ENCODE measurements at places on chromosomes 6 and 20.

DNA sequence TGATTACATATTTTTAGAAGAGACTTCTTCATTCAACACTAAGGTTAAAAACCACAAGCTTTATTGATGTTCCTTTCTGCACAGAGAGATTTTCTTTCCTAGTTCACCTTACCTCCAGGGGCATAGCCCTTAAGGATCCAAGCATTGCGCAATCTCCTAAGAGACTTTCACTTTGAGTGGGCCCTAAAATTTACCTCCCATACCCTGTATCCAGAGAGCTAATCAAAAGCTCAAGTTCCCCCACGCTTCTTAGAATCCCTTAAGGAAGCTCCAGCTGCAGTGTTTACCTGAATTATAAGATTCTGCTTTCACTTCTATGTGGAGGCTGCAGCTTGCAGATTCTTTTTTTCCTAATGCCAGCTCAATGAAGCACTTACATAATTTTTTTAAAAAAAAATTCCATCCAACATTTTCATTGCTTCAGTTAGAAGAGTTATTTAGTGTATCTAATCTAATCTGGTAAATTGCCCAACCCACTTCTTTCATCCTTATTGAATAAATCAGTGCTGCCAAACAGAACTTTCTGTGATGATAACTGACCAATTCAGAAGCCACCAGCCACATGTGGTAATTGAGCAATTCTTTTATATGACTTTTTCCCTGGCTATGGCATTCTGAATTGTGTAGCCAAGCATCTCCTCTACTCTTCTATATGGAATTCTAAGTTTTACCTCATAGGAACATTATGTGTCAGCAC is 24.6 kb upstream of the SPTLC3 start:
- no peak for DNase-seq

DNA sequence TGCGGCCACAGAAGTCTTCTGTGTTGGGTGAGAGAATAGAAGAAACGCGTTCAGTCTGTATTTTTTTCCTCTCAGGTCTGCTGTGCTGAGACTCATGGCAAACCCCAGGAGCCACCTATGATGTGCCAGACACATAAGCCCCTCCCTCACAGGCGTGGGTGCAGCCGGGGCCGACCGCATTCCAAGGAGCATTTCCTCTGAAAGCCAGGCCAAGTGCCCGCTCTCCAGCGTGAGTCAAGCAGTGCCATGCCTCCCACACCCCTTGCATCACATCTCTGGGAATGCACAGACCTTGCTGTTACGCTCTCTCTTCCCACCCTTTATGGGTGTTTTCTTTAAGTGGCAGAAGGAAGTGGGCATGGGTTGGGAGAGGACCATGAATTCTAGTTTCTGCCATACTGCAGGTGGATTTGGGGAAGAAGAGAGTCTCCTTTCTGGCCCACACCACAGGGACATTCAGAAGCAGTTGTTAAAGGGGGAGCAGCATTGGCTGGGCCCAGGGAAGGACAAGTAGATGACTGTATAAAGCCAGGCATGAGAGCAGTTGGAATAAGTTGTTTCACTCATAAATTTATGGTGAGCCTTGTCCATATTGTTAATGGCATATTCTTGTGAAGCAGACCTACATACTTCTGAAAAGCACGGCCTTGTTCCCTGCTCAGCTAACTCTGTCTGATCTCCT is 37.1 kb upstream of the TFAP2A start:
- peak; percentile 53 for DNase-seq

DNA sequence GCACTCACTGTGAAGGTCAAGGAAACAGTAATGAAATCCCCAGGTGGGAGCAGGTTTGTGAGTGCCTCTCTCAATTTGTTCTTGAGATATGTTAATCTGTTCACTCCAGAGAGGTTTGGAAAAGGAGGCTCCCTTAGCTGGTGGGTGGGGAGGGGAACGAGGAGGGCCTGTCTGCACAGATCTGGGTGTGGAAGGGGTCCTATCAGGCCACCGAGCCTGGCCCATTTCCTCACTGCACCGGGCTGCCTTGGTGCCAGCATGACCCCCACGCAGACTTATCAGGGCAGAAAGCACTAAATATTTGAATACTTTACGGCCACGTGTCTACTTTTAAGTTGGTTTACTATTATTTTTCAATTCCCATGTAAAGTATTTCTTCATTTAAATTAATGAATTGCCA is 8.3 kb downstream of the AGPAT4 start:
- no peak for DNase-seq

DNA sequence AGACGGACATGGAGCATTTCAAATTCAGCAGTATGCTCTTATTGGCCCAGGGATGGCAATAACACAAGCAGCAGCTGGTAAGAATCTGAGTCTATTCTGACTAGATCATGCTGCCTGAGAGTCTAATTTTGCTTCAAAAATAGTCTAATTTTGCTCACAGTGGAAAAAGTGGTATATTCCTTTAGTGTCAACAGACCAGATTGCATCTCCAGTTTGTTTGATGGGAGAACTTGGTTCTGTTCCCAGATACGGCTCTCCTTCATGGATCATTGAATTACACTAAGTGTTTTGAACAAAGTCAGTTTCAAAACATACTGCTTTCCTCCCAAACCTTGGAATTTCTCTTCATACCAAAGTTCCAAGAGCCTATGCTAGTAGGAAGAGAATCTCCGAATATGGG is 586.1 kb downstream of the RNF144B start:
- DNase-seq: no peak

GRCh38 chr20:43831481-43832065 is 83.1 kb upstream of the TOX2 start:
- DNase-seq: no peak

DNA sequence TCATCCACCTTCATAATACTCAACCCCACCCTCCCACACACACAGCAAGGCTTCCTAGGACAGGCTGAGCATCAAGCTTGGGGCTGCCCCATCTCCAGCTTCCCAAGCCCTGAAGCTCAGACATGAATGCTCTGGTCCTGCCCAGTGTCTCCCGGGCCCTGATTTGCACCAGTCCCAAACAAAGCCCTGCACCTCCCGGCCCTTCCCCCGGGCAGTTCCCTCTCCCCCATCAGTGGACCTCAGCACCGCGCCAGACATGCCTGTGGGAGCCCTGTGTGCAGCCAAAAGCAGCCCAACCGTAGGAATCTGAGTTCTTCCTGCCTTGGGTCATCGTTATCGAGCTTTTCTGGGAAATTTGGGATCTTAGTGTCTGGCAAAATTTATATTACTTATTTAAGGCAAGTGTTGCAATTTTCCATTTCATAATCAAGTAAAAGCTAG is 63.5 kb downstream of the THBS2 start:
- DNase-seq: peak; percentile 97

DNA sequence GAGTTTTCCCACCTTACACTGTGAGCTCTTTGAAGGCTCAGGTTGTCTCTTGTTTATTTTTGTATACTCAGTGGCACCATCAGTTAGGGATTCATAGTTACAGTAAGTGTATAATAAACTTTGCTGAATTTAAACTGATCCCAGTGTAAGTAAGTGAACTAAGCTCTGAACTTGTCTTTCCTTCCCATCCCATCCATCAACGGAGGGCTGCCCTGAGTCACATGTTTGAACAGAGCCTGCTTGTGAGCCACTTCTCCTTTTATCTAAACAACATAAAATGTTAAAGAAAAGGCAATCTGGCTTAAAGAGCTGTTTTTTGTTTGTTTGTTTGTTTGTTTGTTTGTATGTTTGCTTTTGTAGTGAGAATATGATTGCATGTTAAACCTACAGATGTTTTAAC is 185.7 kb upstream of the MARCKS start:
- no peak for DNase-seq

DNA sequence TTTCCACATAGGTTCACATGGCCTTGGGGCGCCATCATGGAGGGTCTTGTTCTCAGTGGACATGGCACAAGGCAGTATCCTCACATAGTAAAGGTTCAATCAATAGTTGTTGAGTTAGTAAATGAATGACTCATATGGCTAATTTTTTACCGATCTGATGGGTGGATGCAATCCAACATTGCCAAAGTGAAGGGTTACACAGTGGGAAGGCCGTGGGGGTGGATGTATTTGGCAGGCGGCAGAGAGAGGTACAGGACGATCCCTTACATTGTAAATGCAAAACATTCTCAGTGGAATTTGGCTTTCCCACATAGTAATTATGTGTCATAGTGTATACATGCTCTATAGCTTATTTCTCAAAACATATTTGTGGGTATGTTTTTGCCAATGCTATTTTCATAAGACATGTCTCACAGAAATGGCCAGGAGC is 21.0 kb upstream of the PDE7B start:
- no peak for DNase-seq

GRCh38 chr20:45823949-45824835 is 2.9 kb downstream of the TNNC2 start:
- DNase-seq: no peak

DNA sequence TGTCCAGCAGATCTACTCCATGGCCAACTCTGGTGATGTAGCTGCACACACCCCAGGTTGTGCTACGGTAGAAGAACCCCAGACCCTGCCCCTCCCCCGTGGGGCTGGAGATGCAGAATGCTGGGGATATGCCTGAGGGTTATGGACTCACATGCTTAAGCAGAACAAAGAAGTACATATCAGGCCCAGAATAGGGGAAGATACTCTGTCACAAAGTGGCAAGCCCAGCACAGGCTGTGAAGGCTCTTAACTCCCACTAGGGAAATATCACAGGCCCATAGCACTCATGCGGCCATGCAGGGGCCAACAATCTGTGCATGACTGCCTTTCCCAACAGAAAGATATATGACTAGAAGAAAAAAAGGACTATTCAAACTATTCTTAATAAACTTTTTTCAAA is 234.9 kb downstream of the KCNQ5 start:
- DNase-seq: no peak

DNA sequence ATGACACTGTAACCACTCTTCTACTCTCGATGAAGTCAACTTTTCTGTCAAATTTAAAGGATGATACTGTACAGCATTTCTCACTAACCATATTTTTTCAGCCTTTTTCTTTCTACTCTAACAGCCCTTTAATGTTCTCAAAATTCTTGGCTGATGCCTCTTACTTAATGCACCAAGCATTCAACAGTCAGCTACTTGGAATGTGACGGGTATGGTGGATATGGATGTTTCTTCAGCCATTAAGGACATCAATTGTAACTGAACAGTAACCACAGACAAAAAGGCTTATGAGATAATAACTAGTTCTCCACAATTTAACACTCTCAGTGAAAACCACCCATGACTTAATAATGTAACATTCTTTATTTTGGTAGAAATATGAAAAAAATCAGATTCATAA is 467.2 kb upstream of the ZNF337 start:
- DNase-seq: peak; percentile 86

GRCh38 chr6:155404937-155405336 is 50.7 kb downstream of the NOX3 start:
- DNase-seq: no peak

GRCh38 chr6:148203281-148203925 is 139.2 kb upstream of the SASH1 start:
- no peak for DNase-seq

GRCh38 chr6:3277251-3277650 is 18.5 kb downstream of the PSMG4 start:
- no peak for DNase-seq

GRCh38 chr20:910132-910869 is 5.8 kb downstream of the ANGPT4 start:
- peak; percentile 12 for DNase-seq

- no peak for DNase-seq
Measured at GRCh38 chr6:119314885-119315272, 34.7 kb downstream of the MAN1A1 start.

DNA sequence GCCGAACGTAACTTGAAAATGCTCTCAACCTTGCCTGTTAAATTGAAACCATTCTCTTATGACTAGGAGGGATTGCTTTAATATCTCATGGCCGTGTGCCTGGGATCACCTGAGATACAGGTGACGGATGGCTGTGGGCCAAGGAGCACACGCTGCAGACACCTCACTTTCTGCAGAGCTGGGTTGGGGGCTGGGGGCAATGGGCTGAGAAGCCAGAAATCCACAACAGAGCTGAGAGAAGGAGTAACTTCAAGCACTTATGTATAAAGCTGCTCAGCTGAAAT is 170.9 kb downstream of the DTNBP1 start:
- no peak for DNase-seq

- no peak for DNase-seq
Measured at GRCh38 chr20:63123331-63123741, 92.6 kb downstream of the YTHDF1 start.

DNA sequence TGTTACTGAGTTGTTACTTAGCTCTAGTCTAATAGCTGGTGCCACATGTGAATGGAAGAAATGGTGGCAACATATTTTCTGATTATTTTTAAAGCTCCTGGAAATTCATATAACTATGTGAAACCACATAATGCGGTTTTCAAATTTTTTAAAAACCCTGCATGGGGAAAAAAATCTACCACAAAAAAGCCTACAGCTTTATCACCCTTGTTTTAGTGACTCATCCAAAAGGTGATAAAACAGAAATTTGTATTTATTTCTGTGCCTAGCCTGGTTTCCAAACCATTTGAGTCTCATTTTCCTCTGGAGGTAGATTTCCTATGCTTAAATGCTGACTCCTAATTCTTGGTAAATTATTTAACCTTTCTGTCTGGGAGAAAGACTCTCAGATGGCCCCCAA is 5.4 kb upstream of the FBXO30 start:
- no peak for DNase-seq

GRCh38 chr20:46512943-46513844 is at the start of gene ZNF334:
ZNF334 (minus strand) TSS chr20:46513559; CDS start chr20:46512102, 1,457 bp downstream.
- no peak for DNase-seq

DNA sequence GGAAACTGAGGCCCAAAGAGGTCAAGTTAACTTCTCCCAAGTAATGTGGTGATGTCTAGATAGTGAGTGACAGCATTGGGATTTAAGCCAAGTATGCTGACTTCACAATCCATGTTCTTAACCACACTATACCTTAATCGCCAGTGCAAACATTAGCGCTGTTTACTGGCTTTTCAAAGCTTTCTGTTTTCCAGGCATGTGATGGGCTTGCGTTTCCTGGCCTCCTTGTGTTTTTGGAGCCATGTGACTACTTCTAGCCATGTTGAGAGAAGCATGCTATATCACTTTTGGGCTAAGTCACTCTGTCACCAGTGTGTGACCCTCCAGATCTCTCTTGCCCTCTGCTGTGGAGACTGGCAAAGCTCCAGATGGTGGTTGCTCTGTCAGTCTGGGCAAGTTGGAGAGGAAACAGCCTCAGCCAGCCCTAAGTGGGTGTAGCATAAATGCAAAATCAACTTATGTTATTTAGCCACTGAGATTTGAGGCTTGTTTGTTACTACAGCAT is 76.9 kb downstream of the ANKRD6 start:
- no peak for DNase-seq

DNA sequence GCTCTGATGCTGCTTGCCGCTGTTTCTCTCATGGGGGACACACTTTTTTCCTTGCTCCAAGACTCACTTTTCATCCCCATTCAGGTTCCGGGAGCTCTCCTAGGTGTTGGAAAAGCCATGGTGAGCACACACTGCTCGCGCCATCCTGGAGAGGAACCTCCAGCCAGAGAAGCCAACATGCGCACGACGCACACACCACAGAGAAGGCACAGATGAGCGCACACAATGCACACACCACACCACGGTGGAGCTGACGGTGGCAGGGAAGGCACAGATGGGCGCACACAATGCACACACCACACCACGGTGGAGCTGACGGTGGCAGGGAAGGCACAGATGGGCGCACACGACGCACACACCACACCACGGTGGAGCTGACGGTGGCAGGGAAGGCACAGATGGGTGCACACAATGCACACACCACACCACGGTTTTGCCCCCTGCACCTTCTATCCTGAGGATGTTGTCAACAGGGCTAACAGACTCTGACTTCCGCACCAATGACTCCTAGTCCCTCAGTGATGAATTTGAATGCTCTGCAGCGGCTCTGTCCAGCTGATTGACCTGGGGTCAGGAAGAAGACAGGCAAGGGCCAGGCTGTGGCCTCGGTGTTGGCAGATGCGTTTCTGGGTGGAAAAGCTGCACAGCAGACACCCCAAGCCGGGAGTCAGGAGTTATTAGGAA is 154.7 kb downstream of the ERMARD start:
- no peak for DNase-seq

GRCh38 chr6:166325383-166326042 is 16.8 kb downstream of the SFT2D1 start:
- DNase-seq: no peak
